DMS53 (cell line): ENCODE measurements at places on chromosomes 3 and 15.
A peak's percentile ranks its signal among the peaks of the same experiment; 100 is the strongest.

GRCh38 chr3:163951397-163951987 is 1126.8 kb downstream of the SI start:
- peak; percentile 44 for DNase-seq

DNA sequence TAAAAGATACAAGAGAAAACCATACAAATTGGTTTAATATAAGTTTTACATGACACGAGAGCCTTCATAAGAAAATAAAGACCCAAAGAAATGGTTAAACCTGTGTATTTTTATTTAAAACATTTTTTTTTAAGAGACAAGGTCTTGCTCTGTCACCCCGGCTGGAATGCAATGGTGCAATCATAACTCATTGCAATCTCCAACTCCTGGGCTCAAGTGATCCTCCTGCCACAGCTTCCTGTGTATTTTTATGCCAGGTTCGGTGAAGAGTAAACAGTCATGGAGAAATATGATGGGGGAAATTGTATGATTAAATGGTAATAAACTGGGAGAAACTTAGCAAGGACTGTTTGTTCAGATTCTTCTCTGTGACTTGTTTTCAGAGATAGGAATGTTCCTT is 441.0 kb downstream of the TUSC7 start:
- DNase-seq, result peak; percentile 37

- no peak for DNase-seq
Observed at GRCh38 chr15:35966781-35967180, 420.8 kb upstream of the DPH6 start.

- no peak for DNase-seq
Observed at GRCh38 chr15:56349554-56349953, 15.7 kb upstream of the TEX9 start.
